ENCODE measurements at places on chromosomes 13 and 19.

- DNase-seq = no peak
Measured at GRCh38 chr13:74921326-74921725, 560.6 kb downstream of the TBC1D4 start.

- no peak for DNase-seq
Measured at GRCh38 chr13:56352901-56353300, 787.8 kb upstream of the PRR20A start.

GRCh38 chr13:28329395-28330158 lies 165.4 kb downstream of the FLT1 start:
- DNase-seq = no peak

- no peak for DNase-seq
Measured at GRCh38 chr13:42076309-42076713, 27.9 kb downstream of the DGKH start.

GRCh38 chr19:3788996-3789778 lies 3.0 kb upstream of the MATK start:
- no peak for DNase-seq

GRCh38 chr19:1237027-1237659 lies 662 bp downstream of the CBARP start:
- DNase-seq = no peak

GRCh38 chr13:89695343-89696257 lies 1651.9 kb upstream of the MIR17HG start:
- no peak for DNase-seq

GRCh38 chr19:44745341-44745831 lies 3.1 kb upstream of the BCL3 start:
- no peak for DNase-seq

DNA sequence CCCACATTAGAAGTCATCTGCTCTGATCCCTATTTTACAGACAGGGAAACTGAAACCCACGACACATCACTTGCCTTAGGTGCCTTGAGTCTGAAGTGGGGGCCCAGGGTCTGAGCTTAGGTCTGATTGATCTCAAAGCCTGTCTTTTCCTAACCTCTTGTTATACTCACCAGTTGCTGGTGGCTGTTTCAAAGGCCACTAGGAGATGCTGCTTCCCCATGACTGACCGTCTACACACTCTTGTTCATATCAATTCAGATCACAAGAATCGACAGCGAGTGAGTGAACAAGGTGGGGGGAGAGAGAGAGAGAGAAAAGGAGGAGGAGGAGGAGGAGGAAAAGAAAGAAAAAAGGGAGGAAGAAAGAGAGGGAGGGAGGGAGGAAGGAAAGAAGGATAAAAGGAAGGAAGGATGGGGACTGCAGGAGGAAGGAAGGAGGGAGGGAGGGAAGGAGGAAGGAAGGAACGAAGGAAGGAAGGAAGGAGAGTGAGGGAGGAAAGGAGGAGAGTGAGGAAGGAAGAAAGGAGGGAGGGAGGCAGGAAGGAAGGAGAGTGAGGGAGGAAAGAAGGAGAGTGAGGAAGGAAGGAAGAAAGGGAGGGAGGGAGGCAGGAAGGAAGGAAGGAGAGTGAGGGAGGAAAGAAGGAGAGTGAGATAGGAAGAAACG lies 3.3 kb downstream of the OR10H1 start:
- no peak for DNase-seq

- no peak for DNase-seq
Measured at GRCh38 chr19:49129238-49129583, 9.9 kb downstream of the PPFIA3 start.

- no peak for DNase-seq
Measured at GRCh38 chr13:72728290-72728605, 525 bp downstream of the BORA start.

GRCh38 chr13:103130681-103131210 lies 64.5 kb upstream of the SLC10A2 start:
- DNase-seq = no peak

DNA sequence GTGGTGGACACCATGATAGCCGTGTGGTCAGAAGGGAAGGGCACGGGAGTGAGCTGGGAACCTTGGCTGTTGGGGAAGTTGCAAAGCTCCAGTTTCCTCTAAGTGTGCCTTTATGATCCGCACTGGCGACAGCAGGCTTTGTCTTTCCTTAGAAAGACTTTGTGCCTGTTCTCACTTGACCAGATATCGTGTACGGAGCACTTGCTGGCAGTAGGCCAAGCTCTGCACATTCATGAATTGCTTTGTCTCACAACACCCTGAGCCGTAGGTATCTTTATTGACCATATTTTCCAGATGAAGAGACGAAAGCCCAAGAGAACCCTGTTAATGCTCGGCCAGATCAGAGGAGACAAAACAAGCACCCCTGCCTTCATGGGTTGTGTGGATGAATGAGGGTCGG lies 15.1 kb downstream of the CUL4A start:
- DNase-seq = no peak

DNA sequence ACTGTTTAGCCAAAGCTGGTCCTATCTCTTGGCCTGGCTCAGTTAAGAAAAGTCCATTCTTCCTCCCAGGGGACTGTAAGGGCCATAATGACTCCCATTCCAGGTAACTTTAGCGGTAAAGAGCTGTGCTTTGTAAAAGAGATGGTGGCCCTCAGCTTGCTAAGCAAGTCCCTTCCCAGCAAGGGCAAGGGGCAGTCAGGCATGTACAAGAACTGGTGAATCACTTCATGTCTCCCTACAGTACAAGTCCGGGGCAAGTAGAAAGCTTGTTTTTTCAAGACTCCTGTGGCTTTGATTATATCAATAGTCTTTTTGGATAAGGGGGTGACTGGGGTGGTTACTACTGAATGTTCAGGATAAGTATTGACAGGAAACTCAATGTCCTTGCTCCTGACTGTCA lies 88.9 kb downstream of the SLC25A15 start:
- no peak for DNase-seq
